Psoas muscle (tissue), 8 donors: ENCODE measurements at places on chromosomes 2 and 18. TPM values are rescaled to one million over a fixed set of nuclear protein-coding genes. Genes with fewer than 3 reads are reported as not detected.

Gene TLX2
- total RNA-seq, result not detected

DNA sequence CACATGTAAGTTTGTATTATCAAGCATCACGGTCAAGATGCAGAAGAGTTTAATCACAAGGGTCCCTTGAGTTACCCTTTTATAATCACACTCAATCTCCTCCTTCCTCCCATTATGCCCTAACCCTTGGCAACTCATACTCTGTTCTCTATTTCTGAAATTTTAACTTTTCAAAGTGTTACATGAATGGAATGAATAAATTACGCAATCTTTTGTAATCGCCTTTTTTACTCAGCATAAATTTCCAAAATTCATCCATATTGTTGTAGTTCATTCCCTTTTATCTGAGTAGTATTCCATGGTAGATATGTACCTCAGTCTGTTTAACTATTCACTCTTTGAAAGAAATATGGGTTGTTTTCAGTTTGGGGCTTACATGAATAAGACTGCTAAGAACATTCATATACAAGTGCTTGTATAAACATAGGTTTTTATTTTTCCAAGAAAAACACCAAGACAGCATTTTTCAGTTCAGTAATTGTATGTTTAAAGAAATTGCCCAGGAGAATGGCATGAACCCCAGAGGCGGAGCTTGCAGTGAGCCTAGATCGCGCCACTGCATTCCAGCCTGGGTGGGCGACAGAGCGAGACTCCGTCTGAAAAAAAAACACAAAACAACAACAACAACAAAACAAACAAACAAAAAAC, 430.9 kb upstream of the KCNH7 start:
- DNase-seq, result no peak
- no peaks in the 10 kb centered on the region for H3K27me3 ChIP-seq
- H3K4me1 ChIP-seq, result no peaks in the 10 kb centered on the region

DNA sequence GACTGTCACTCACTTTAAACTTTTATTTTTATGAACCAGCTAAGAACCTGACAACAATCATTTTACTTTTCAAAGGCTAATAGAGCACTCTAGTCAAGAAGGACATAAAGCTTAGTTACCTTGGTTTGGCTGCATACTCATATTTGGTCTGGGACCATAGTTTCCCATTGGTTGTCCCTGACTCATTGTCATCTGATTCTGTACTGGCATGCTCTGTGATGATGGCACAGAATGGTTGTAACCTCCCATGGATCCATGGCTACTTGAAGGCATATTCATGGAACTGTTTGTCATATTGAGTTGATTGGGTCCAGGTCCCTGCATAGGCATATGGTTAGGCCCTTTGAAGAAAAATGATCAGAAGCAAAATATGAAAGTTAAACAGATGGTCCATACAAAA, 37.9 kb downstream of the SS18 start:
- no peak for DNase-seq
- no peaks in the 10 kb centered on the region for H3K27me3 ChIP-seq
- H3K4me3 ChIP-seq, result no peak overlapping the region
- no peaks in the 10 kb centered on the region for H3K4me1 ChIP-seq

DNA sequence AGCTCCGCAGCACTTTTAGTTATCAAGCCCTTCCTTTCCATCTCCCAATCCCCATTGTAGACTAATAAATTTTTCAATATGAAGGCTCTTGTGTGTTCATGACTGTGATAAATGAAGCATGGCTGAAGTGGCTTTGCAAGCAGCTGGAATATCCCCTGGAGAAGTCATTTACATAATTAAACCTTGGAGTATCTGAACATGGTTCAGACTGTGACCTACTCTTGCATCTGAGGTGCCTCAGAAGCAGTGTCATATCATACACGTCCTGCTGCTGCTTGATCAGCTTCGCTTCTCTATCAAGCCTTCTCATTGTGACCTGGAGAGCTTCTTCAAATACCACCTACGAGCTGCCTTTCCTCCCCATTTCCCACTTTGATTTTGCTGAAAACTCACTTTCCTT, 48.4 kb upstream of the ZNF397 start:
- no peak for DNase-seq
- H3K36me3 ChIP-seq, result no peaks in the 10 kb centered on the region
- H3K4me3 ChIP-seq, result no peak overlapping the region
- no peaks in the 10 kb centered on the region for H3K4me1 ChIP-seq

- no peaks in the 10 kb centered on the region for H3K36me3 ChIP-seq
- H3K4me1 ChIP-seq, result peaks cover 19% of the 10 kb centered on the region
- H3K27ac ChIP-seq, result no peak overlapping the region
- H3K4me3 ChIP-seq, result no peak overlapping the region
- no peaks in the 10 kb centered on the region for H3K27me3 ChIP-seq
These were observed 68.1 kb upstream of the PELI1 start for GRCh38 chr2:64212346-64212745.

GRCh38 chr18:55461848-55462247, 126.1 kb downstream of the TCF4 start:
- peaks cover 45% of the 10 kb centered on the region for H3K4me1 ChIP-seq
- no peaks in the 10 kb centered on the region for H3K27me3 ChIP-seq

DNA sequence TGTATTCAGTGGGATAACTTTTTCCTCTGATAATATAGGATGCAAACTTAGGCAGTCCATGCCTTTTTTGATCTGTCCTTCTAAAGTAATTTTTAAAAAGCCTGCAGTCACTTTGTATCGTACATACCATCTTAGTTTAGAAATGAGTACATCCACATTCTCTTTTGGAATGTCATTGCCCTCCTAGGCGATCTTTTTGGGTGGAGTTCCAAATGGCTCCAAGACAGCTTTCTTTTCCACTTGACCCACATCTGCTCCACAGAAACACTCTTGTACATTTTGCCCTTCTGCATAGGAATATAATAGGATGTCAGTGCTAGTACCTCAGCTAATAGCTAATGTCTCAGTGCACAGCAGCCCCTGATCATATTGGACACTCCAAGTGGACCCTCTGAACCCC, 21.8 kb upstream of the HTR2B start:
- no peak for DNase-seq
- H3K36me3 ChIP-seq, result peaks cover 3% of the 10 kb centered on the region
- H3K4me3 ChIP-seq, result no peak overlapping the region
- no peak overlapping the region for H3K27ac ChIP-seq
- no peaks in the 10 kb centered on the region for H3K27me3 ChIP-seq

GRCh38 chr2:204051984-204052556, 115.5 kb downstream of the ICOS start:
- H3K27me3 ChIP-seq, result peaks cover 4% of the 10 kb centered on the region
- H3K4me1 ChIP-seq, result no peaks in the 10 kb centered on the region
- H3K36me3 ChIP-seq, result no peaks in the 10 kb centered on the region

- no peaks in the 10 kb centered on the region for H3K36me3 ChIP-seq
- peaks cover 19% of the 10 kb centered on the region for H3K4me1 ChIP-seq
- DNase-seq, result no peak
- no peak overlapping the region for H3K4me3 ChIP-seq
These were observed 32.8 kb downstream of the GRHL1 start for GRCh38 chr2:9984217-9984739.

DNA sequence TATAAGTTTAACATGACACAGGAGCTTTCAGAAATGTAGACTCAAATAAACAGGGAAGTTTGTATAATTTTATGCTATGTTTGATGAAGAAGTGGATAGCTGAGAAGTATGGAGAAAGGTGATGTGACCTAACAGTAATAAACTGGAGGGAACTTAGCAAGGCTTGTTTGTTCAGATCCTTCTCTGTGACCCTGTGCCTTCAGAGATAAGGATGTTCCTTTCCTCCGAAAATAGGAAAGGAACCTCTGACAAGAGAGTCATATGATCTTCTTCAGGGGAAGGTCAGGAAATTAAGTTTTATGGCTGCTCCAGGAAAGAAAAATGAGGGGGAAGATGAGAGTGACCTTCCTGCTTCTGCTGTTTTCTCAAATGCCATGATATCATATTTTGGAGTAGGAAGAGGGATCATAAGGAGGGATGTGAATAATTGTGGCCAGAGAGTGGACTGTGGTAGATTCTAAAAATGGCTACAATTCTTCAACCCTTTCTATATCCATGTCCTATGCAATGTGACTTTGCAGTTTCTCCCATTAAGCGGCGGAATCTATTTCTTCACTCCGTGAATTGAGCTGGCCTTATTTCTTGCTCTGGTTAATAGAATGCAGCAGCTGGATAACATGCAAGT, 8.5 kb upstream of the C2orf69 start:
- no peaks in the 10 kb centered on the region for H3K4me1 ChIP-seq
- H3K27me3 ChIP-seq, result no peaks in the 10 kb centered on the region
- no peaks in the 10 kb centered on the region for H3K36me3 ChIP-seq
- H3K27ac ChIP-seq, result no peak overlapping the region

- H3K27ac ChIP-seq, result no peak overlapping the region
- no peaks in the 10 kb centered on the region for H3K4me1 ChIP-seq
- DNase-seq, result no peak
- no peaks in the 10 kb centered on the region for H3K27me3 ChIP-seq
- H3K4me3 ChIP-seq, result no peak overlapping the region
- no peaks in the 10 kb centered on the region for H3K36me3 ChIP-seq
These were observed 122.1 kb downstream of the DLGAP1 start for GRCh38 chr18:4333043-4333442.
